ENCODE measurements at places on chromosomes 7 and 10. TPM values are rescaled to one million over a fixed set of nuclear protein-coding genes. Genes with fewer than 3 reads are reported as not detected.

The CALML5 gene
- polyA plus RNA-seq = not detected

The ZNF365 gene
- 7.2 TPM for polyA plus RNA-seq

The CPED1 gene
- polyA plus RNA-seq = not detected

The RASA4 gene
- 18.4 TPM for polyA plus RNA-seq

The GJC3 gene
- polyA plus RNA-seq = 1.00 TPM

The LRRC17 gene
- polyA plus RNA-seq = 0.40 TPM

The HGF gene
- not detected for polyA plus RNA-seq

The BAMBI gene
- polyA plus RNA-seq = not detected

The CYP3A7 gene
- polyA plus RNA-seq = not detected

The FAM237B gene
- polyA plus RNA-seq = not detected

The SFMBT2 gene
- polyA plus RNA-seq = 1.3 TPM

The PPP1R17 gene
- not detected for polyA plus RNA-seq

The CRYGN gene
- not detected for polyA plus RNA-seq

The MBL2 gene
- polyA plus RNA-seq = not detected

The TBL2 gene
- 25.2 TPM for polyA plus RNA-seq

The PON1 gene
- polyA plus RNA-seq = not detected

All from CD4-positive, CD25-positive, alpha-beta regulatory T cell (primary cell).